ENCODE measurements at places on chromosomes 2 and 18.

DNA sequence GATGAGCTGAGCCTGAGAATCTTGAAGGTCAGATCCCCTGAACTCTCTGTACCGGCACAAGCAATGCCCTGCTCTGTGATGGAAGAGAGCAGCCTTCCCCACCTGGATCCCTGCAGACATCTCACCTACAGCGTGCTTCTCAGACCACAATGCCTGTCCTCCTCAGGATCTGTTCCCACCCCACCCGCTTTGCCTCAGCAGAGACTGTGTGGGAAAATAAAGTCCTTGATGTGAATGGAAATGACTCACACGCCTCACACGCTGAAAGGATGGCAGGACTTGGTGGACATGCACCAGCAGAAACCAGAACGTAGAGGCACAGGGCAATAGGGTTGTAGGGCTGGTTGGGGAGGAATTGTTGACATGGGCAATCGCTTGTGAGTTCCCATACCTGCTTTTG is 117.9 kb upstream of the POU3F3 start:
- DNase-seq, result no peak

- DNase-seq, result no peak
Measured at GRCh38 chr2:220198896-220199295, 571.5 kb downstream of the SLC4A3 start.

DNA sequence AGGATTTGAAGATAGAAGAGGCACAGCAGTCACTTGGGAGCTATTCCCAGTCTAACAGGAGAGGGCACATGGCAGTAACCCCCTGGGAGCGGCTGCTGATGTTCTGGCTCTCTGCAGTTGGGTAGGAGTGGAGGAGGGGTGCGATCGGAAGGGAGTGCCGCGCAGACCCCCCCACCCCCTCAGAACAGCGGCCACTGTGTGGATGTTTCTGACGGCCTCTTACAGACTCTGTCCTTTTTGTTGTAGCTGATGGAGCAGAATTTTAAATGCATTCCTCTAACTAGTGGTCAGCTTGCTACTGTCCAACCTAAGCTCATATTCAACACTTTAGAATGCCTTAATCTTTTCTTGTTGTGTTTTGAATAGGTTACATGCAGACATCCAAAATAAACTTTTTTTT is 127.9 kb downstream of the AGAP1 start:
- no peak for DNase-seq

GRCh38 chr18:50662177-50662576 is 102.3 kb downstream of the MAPK4 start:
- no peak for DNase-seq

DNA sequence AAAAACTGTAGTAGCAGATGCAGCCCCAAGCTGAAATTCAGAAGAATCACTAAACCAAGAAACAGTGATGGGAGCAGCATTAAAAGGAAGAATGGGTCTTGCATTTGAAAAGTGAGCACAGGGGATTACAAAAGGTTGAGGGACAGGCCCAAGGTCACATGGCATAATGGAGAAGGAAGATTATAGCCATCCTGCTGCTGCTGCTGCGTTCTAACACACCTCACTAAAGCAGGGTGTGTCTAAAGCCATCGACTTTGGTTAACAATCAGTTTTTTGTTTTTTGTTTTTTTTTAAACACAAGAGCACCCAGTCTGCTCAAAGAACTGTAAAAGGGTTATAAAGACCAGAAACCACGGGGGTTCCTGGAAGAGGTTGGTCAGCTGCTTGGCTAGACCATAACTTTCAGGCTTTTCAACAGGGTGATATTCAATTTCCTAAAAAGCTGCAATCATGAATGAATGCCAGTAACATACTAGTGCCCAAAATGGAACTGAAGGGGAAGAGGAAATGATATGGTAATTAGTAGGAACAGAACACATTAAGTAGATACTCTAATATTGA is 102.6 kb downstream of the MYO5B start:
- no peak for DNase-seq

DNA sequence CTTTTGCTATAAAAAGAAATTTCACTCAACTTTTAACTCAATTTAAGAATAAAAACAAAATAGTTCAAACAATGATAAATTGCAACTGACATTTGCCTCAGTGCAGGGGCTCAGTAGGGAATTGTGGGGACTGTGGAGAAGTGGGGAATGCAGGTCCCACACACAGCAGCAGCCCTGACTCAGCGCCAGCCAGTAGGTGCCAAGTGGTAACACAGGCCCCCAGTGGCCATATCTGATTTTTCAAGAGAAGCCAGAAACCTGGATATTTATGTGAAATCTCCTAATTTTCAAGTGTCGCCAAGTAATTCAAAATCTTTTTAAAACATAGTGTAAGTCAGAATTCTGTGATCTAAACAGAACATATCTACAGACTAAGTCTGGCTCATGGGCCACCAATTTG is 186.3 kb downstream of the EN1 start:
- no peak for DNase-seq

GRCh38 chr2:63642946-63643345 is 54.2 kb downstream of the MDH1 start:
- no peak for DNase-seq

GRCh38 chr18:35005963-35006577 is 35.1 kb upstream of the MAPRE2 start:
- no peak for DNase-seq

- DNase-seq, result no peak
Measured at GRCh38 chr2:38966678-38967077, 77.0 kb downstream of the ARHGEF33 start.

GRCh38 chr18:39660141-39660540 is 2094.5 kb upstream of the CELF4 start:
- no peak for DNase-seq

- no peak for DNase-seq
Measured at GRCh38 chr2:196431076-196431475, 208.4 kb upstream of the CCDC150 start.

DNA sequence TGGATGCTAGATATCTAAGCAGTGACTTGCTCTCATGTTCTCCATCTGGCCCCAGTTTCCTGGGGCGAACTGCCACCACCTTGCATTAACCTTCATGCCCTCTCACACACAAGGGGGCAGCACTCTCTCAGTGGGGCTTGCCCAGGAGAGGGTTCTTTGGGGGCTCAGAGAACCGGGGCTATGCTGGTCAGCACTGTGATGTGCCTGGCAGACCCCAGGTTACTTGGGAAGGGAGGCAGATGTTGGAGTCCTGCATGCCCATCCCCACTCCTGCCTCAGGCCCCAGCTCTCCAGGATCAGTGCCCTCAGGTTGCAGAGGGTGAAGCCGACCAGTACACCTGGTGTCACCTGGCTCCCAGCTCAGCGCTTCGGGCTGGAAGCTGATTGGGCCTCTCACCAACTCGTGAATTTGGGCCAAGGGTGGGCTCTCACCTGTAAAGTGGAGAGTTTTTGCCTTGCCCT is 396.2 kb upstream of the HS6ST1 start:
- DNase-seq, result no peak

GRCh38 chr2:180604077-180604476 is 376.3 kb upstream of the UBE2E3 start:
- DNase-seq, result no peak

DNA sequence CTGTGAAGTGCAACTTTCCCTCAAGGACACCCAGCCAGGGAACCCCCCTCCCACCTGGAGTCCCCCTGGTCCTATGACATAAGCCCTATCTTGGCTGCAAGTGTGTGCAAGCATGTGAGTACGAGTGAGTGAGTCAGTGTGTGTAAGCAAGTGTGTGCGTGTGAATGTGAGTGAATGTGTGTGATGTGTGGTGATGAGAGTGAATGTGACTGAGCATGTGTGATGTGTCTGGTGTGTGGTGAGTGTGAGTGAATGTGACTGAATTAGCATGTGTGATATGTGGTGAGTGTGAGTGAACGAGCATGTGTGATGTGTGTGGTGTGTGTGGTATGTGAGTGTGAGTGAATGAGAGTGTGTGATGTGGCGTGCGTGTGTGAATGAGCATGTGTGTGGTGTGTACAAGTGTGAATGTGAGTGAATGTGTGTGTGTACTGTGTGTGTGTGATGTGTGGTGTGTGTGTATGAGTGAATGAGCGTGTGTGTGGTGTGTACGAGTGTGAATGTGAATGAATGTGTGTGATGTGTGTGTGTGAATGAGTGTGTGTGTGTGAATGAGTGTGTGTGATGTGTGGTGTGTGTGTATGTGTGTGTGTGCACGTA is 68.8 kb upstream of the SMAD7 start:
- DNase-seq, result no peak

- no peak for DNase-seq
Measured at GRCh38 chr2:44498551-44498950, 136.8 kb downstream of the CAMKMT start.
